Stimulated activated CD8-positive, alpha-beta memory T cell treated with anti-CD3 and anti-CD28 coated beads, Interleukin-7, amount 100 ng/mL, for 1 hour (primary cell): ENCODE measurements at places on chromosomes 12 and 14.

DNA sequence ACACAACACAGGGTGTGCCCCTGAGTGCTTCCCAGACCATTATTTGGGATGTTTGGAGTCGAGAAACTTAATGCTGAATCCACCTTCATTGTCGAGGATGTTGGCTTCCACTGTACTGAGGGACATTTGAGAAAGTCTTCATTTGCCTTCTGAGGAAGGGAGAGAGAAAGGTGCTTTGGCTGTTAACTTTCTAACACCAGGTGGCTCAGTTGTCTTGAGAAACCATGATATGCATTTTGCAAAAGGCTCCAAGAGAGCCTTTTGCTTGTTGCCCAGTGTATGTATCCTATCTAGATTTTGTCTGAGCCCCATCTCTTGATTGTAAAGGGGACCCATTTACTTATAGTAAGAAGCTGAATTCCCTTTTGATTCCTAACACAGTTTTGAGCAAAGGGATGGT is 28.6 kb upstream of the NRXN3 start:
- DNase-seq, result no peak

GRCh38 chr14:59389936-59390335 is 75.2 kb downstream of the GPR135 start:
- no peak for DNase-seq

DNA sequence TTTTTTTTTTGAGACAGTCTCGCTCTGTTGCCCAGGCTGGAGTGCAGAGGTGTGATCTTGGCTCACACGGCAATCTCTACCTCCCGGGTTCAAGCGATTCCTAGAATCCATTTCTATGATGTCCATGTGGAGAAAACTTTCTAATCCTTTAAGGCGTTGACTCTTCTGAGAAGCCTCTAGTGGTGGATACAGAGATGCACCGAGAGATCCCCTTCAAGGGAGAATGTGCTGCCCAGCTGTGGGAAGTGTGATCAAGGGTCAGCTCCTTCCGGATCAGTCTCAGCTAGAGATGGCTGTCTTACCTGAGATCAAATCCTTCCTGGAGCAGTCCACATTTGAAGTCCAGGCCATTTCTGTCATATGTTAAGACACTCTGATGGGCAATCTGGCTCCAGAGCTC is 92.7 kb upstream of the HECTD1 start:
- no peak for DNase-seq

- no peak for DNase-seq
These were observed 21.2 kb downstream of the CLECL1 start for GRCh38 chr12:9711664-9712063.

- DNase-seq, result no peak
These were observed 47.7 kb upstream of the PAPLN start for GRCh38 chr14:73189651-73190050.

GRCh38 chr14:91154851-91155625 is 41.2 kb downstream of the DGLUCY start:
- DNase-seq, result peak; percentile 8

DNA sequence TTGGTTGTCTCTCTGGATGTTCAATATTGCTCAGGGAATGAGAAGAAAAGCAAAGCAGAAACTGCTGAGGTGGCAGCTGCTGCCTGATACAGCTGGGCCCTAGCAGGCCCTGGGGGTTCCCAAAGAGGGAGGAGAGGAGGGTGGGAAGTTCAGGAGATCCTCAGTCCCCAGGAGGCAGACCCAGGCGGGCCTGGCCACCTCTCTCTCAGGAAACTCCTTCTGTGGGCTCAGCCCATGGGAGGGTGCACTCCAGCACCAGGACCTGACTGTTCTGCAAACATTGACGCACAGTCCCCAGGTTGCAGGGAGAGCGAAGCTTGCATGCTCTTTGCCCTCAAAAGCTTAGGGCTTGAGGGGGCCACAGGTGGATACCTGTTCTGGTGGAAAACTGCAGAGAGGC is 29.6 kb downstream of the IRF2BPL start:
- no peak for DNase-seq
